ENCODE measurements at places on chromosomes 12 and 14.

- DNase-seq, result no peak
Observed at GRCh38 chr14:54662491-54663133, 95.7 kb downstream of the SAMD4A start.

- no peak for DNase-seq
Observed at GRCh38 chr14:101791919-101792572, 30.5 kb downstream of the PPP2R5C start.

- no peak for DNase-seq
Observed at GRCh38 chr14:92785667-92786426, 8.3 kb upstream of the GOLGA5 start.

GRCh38 chr12:121579190-121579791 is 1.5 kb downstream of the KDM2B start:
- no peak for DNase-seq

DNA sequence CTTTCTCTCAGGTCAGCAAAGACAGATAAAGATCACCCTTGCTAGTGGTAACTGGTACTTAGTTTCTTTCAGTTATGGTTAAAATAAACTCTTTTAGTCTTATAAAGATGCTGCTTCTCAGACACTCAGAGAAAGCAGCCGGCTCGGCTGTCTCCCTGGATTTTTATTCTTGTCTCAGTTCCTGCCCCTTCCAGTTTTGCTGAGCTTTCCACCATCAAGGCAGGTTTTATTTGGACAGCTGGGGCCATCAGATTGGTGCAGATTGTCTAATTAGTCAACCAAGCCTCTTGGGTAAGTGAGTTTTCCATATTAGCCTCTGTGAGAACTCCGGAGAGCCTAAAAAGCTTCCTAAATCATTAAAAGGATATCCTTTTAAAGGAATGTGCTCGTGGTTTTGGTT is 130.8 kb upstream of the BMP4 start:
- DNase-seq, result no peak
